D721Med (cell line): ENCODE measurements at places on chromosomes 3 and 15.

- no peak for DNase-seq
These were observed 334.2 kb downstream of the LRTM1 start for GRCh38 chr3:54593653-54594052.

DNA sequence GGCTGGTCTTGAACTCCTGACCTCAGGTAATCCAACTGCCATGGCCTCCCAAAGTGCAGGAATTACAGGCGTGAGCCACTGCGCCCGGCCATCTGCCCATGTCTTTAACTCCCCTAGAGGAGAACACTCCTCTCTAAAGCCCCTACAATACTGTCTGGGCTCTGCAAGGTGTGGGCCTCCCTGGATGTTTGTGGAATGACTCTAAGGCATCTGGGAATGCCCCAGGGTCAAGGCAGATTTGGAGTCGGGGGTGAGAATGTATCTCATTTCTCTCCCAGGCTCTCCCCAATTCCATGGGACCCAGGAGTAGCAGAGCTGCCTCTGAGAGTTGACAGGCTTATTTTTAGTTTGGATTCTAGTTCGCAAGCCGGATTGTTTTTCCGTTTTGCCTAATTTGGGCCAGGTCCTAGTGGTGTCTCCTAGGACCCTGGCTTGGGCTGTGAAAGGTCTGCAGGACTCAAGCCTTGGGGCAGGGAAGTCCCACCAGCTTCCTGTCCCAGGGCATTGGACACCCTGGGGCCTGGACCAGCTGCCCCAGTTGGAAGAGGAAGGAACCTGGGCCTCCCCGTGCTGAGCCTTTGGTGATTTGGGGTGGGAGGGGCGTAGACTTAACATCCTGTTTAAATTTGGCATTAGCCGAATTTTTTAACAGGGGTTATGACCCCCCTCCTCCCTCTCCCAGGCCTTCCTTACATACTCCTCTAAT lies 53.5 kb downstream of the MAGEF1 start:
- DNase-seq: no peak

GRCh38 chr3:99640214-99640851 lies 1.9 kb downstream of the COL8A1 start:
- no peak for DNase-seq

DNA sequence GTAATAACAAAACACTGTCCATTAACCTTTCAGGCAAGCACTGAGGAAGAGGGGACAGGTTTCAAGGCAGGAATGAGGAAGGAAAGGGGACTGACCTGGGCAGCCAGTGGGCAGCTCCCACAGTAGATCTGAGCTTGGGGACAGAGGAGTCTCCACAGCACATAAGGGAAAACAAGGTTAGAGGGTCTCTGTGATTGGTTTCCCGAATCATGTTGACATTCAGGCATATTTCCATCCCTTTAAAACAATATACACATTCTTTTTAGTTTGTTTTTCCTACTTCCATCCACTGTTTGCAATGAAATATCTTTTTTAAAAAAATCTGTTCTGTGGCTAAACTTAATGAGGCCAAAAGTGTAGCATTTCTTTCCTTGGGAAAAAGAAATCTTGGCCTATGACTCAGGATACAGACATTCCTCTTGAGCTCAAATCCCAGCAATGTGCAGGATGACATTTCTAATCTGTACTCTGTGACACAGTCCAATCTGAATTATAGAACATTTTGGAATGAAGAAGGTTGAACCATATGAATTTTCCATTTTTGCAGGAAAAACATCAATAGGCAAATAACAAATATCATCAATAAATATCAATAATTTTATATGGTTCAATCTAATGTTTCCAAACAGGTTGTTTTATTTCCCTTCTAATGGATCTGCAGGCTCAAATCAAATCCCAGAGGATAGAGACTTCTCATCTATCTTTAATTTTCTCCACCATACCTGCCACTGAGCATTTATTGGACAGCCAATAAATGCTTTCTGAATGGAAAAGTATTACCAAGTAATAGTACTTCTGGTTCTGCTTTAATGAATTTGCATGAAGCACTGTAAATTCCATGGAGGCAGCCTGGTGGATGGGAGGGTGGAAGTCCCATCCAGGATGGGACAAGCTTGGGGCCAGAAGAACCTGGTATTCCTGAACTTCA lies 54.1 kb downstream of the ITGB5 start:
- no peak for DNase-seq

DNA sequence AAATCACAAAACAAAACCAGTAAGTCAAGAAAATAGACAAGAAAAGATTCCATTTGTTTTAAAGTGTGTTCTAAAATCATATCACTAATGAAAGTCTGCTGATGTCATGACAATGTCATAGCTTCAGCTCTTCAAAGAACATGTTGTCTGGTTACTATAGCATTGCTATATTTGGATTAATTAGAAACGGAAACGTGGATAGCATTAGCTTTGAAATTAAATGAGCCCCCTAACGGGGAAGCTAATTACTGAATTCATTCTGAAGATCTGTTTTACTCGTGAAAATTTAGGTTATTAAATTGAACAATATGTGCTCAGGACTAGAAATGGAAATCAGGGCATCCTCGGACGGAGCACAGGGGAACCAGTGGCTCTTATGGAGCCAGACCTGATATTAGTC lies 316.7 kb upstream of the AGTR1 start:
- DNase-seq: no peak

GRCh38 chr3:93981649-93982048 lies 1.7 kb downstream of the ARL13B start:
- DNase-seq: no peak

- DNase-seq: no peak
These were observed 312.3 kb upstream of the ICE2 start for GRCh38 chr15:60791216-60791615.

DNA sequence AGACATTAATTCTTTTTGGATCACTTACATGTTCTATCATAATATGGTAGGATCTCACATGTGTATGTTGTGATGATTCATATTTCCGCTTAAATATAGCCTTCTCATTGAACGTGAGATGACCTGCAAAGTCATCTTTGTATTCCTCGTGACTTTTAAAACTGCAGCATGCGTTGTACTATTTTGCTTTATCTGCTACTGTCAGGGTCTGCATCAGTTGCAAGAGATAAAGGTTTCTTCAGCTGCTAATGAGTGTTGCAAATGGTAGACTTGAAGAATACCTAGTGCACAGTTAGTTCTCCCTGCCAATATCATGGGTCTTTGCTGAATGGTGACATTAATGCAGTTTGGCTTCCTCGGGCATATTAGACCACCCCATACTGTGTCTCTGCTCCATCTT lies 31.8 kb downstream of the REC114 start:
- DNase-seq: no peak

- no peak for DNase-seq
These were observed 149.8 kb upstream of the KCNMB2 start for GRCh38 chr3:178386401-178386800.

DNA sequence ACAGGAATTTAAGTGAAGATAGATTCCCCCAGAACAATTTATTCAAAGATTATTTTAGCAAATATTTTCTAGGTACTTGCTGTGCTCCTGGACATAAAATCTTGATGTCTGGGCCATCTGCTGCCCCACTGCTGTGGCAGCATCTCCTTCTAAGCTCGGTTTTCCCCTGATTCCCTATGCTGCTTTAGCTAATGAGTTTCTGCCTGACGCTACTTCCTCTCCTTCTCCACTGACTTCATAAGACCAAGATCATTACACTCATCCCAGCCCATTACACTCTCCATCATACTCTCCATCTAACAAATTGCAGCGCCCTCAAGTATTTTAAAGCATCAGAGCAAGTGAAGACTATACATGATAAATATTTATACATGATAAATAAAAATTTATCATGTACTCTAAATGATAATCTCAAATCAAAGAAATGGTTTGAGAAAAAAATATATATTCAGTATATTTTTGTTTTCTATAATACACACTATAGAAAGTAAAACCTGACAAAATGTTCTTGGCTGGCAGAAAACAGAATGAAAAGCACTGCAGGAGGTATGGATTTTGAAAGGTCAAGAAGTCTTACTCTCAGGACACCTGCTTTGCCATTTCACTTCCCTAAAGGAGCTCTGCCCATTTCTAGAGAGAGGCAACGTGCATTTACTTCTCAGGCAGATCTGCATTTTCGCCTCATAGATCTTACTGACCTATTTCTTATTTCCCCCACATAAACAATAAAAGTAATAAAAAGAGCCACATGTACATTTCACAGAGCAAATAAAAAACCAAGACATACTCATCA lies 232.0 kb downstream of the KCNMB2 start:
- DNase-seq: no peak

- DNase-seq: no peak
These were observed 36.3 kb upstream of the FAM107A start for GRCh38 chr3:58613236-58614132.

GRCh38 chr15:48930735-48931134 lies 33.0 kb downstream of the SHC4 start:
- no peak for DNase-seq

GRCh38 chr15:67838789-67839332 lies 984 bp downstream of the RNU6-1 start:
- DNase-seq: no peak

DNA sequence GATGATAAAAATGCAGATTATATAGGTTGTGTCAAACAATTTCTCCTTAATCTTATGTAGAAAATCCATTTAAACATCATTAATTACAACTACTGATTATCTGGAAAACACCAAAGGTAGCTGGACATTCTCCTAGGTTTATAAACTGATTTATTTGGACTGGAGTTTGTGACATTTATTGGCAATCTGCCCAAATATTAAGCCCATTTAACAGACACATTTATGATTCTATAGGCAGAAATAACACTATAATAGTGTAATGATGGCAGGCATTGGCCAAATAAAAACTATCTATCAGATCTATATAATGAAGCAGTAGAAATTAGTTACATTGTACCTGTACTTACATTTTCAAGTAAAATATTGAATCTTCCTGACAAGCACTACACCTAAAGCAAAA lies 117.8 kb downstream of the TFDP2 start:
- no peak for DNase-seq

- no peak for DNase-seq
These were observed 112.9 kb upstream of the SLC6A11 start for GRCh38 chr3:10702961-10703740.

DNA sequence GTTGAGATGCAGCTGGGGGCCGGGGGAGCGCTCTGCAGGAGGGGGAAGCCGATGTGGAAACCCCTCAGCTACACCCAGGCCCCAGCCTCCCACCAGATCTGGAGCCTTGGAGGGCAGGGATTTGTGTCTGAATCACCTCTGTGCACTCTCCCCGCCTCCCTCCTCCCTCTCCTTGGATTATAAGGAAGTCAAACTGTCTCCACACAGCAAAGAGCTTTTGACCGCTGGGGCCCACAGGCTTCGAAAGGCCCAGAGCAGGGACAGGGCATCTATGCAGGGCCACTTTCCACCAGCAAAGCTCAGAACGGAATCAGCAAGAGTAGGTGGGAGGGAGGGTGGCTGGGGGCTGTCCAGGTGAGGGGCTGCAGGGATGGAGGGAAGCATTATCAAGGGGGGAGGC lies 68.9 kb downstream of the IQSEC1 start:
- no peak for DNase-seq

- DNase-seq: no peak
These were observed 412.8 kb downstream of the DIPK2A start for GRCh38 chr3:144384241-144384979.

DNA sequence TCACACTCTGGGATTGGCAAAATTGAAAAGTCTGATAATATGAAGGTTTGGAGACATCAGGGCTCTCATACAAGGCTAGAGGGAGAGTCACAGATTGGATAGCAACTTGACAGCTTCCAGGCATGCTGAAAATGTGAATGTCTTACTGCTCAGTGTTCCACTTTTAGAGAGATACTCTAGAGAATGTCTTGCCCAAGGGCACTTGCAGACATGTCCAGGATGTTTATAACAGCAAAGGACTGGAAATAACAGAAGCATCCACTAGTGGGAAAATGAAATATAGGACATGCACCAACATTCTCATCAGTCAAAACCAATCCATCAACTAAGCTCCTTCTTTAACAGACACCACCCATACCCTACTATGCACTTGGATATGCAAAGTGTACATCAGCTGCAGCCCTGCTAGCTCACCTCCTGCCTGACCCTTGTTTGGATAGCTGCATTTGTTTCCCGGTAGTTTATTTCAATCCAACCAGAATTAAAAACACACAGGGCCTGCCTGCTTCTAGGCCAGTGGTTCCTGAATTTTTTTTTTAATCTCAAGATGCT lies 101.6 kb upstream of the ARHGEF3 start:
- DNase-seq: no peak

DNA sequence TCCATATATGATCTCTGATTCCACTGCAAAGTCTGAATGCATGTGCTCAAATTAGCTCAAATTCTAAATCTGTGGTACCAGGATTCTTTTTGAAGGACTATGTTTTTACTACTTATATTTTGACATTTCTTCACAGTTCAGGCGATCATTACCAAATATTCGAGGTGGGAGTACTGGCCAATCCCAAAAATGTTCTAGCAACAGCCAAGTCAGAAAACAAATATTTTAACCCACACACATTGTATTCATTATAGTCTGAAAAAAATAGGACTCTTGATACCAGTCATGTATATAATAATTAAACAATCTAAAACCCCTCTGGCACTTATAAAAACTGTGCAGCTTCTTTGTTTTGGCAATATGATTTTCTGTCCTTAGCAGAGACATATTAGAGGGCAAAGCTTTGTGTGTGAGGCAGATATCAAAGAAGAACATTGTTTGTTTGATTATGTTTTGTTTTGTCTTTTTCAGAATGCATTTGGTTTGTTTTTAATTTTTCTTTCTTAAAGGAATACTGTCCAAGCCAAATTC lies 37.4 kb downstream of the FGF7 start:
- DNase-seq: no peak

DNA sequence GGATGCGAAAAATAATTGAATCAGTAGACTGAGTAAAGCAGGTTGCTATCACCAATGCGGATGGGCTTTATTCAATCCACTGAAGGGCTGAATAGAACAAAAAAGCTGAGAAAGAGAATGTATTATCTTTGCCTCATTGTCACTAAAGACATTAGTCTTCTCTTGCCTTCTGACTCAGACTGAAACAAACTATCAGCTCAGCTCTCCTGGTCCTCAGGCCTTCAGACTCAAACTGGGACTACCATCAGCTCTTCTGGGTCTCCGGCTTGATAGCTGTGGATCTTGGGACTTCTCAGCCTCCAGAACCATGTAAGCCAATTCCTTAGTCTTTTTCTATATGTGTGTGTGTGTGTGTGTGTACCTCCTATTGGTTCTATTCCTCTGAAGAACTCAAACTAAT lies 12.6 kb downstream of the IFT57 start:
- no peak for DNase-seq

- no peak for DNase-seq
These were observed 122.8 kb upstream of the GALNT15 start for GRCh38 chr3:16051691-16052090.
